ENCODE measurements at places on chromosomes 11 and 22.

- DNase-seq, result no peak
These were observed 46.4 kb downstream of the RAB30 start for GRCh38 chr11:83025267-83025704.

- no peak for DNase-seq
These were observed 24.1 kb upstream of the CDC42EP2 start for GRCh38 chr11:65290448-65291165.

DNA sequence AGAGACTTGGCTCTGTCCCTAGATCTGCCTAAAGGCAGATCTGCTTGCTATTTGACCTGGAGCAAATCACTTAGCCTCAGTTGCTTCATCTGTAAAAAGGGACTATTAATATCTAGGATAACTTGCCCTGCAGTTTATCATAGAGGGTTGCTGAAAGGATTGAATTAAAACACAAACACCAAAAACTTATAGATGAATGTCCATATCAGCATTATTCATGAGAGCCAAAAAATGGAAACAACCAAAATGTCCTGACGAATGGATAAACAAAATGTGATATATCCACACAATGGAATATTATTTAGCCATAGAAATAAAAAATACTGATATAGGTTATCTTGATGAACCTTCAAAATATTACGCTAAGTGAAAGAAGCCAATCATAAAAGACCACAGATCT, 67.2 kb downstream of the USP35 start:
- DNase-seq, result no peak

GRCh38 chr11:3824714-3825472, 15.9 kb downstream of the RHOG start:
- peak; percentile 81 for DNase-seq

- DNase-seq, result no peak
These were observed 37.2 kb downstream of the IGSF9B start for GRCh38 chr11:133919330-133920108.

DNA sequence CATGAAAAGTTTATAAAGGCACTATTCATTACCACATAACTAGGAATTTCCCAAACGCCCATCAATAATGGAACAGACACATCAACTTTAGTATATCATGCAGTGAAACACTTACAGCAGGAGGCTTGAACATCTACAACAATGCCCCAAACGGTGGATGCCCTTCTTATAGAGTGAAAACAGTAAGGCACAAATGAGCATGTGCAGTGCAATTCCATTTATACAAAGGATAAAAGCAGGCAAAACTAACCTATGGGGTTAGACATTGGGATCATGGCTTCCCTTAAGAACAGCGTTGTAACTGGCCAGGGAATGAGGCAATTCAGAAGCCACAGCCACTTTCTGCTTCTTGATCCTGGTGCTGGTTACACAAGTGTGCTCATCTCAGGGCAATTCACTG, 1363.0 kb downstream of the TBC1D22A start:
- no peak for DNase-seq

DNA sequence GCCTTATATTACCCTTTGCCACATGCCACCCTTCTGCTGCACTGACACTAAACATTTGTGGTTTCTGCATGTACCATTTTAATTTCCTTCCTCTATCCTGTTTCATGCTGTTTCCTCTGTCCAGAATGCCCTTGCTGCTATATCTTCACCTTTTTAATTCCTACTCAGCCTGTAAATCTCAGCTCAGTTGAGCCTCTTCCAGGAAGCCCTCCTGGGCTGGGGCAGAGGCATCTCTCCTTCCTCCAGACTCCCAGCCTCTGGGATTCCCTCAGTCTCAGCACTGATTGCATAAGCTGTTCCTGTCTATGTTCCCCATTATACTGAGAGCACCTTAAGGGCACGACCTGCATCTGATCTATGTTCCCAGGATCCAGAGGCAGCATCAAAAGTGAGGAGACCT, 98.7 kb downstream of the RNF169 start:
- no peak for DNase-seq

- DNase-seq, result peak; percentile 47
These were observed 1.6 kb downstream of the BRD1 start for GRCh38 chr22:49825944-49826602.

GRCh38 chr11:109480251-109480650, 58.3 kb downstream of the C11orf87 start:
- no peak for DNase-seq

DNA sequence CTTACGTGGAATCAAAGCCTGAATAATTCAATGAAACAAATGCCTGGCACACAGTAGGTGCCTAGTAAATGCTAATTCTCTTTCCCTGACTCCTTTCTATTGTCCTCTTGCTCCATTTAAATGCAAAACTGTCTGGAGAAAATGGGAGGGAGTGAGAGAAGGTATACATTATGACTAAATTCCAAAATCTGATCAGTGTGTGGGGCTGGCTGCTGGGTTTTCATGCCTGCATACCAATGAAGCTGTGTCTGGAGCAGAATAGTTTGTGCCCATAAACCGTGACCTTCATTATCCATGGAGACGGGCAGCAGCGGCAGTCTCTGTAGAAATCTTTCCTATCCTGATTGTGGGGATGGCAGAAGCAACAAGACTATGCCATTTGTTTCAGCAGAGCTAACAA, 223.4 kb upstream of the ZBED5 start:
- no peak for DNase-seq

- DNase-seq, result no peak
These were observed 2.4 kb downstream of the SLC22A12 start for GRCh38 chr11:64593156-64594105.

GRCh38 chr11:35825386-35825785, 118.5 kb upstream of the LDLRAD3 start:
- no peak for DNase-seq

DNA sequence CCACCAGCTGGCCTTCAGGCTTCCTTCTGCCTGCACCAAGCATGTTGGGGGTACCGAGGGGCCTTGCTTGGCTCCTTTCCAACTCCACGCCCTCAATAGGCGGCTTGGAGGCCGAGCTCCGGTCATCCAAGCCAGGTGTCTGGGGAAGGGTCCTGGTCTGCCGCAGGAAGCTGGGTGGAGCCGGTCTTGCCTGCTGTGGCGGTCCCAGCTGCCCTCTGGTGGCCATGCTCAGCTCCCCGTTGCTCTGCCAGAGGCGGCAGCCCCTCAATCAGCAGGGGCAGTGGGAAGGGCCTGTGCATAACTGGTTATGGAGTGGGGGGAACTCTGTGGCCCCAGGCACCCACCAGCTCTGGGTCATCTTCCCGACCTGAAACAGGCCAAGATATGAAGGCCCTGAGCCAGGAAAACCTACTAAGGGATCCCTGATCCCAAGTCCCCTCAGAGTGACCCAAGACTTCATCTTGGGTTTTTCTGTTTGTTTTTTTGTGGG, 3.2 kb downstream of the ARVCF start:
- DNase-seq, result no peak

- no peak for DNase-seq
These were observed 3.3 kb upstream of the HEPN1 start for GRCh38 chr11:124915541-124916369.

GRCh38 chr11:32154275-32154674, 63.4 kb downstream of the RCN1 start:
- DNase-seq, result no peak

DNA sequence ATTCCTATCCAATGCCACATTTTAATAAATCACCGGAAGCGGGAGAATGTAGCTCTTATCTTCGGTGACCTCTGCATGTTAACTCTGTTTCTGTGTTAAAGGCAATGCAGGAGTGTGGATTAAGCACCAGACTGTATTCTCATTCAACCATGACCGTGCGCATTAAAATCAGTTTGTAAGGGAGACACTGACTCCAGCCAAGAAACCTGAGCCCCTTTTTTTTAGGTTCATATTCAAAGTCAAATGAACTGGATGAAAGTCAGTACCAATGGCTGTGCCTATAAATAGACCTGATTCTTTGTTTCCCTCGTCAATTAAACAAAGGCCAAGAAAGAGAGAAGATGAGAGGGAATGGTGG, 32.2 kb downstream of the C11orf91 start:
- no peak for DNase-seq

DNA sequence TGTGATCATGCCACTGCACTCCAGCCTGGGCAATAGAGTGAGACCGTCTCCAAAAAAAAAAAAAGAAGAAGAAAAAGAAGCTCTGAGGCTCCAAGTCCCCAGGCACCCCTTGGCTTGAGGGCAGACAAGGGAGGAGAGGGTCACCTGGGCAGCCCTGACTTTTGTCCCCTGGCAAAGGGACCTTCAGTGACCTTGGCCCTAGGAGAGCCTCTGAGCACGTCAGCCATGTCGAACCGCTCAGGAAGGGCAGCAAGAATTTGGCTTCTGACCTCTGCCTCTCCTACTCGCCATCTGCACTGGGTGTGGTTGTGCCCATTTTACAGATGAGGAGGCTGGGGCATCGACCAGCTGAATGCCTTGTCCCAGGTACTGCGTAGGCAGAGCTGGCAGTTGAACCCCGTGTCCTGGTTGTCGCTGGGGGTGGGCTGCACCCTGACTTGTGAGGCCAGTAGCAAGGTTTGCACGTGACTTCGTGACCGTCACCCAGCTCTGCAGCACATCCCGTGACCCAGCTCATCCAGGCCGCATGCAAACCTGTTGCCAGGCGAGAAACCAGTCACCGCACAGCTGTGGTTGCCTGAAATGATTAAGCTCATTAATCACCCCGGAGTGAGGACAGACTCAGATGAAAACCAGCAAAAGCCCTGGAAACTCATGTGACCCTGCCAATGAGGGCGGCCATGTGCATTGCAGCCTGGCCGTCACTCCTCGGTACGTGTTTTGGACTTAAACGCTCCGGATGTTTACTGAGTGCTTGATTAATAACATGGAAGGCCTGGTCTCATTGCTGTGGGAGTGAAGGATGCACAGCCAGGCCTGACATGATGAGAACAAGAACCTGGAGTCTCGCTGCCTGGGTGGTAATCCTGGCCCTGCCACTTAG, 47.7 kb upstream of the PPP6R3 start:
- no peak for DNase-seq
